ENCODE measurements at places on chromosomes 3 and 15.

DNA sequence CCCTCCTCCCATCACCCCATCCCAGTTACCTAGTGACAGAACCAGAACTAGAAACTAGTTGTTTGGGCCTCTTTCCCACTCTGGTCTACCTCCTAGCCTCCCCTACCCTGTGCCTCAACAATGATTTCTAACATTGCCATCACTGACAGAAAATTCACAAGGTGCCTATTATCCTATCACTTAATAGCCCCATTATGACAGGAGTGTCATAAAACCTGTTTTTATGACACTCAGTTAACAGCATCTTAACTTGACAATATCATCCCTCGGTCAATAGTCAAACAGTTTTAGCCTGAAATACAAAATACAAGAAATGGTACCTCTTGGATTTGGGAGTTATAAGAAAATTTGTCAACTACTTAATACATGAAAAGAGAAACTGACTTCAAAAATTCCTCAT lies 46.5 kb downstream of the ULK4 start:
- no peak for DNase-seq

DNA sequence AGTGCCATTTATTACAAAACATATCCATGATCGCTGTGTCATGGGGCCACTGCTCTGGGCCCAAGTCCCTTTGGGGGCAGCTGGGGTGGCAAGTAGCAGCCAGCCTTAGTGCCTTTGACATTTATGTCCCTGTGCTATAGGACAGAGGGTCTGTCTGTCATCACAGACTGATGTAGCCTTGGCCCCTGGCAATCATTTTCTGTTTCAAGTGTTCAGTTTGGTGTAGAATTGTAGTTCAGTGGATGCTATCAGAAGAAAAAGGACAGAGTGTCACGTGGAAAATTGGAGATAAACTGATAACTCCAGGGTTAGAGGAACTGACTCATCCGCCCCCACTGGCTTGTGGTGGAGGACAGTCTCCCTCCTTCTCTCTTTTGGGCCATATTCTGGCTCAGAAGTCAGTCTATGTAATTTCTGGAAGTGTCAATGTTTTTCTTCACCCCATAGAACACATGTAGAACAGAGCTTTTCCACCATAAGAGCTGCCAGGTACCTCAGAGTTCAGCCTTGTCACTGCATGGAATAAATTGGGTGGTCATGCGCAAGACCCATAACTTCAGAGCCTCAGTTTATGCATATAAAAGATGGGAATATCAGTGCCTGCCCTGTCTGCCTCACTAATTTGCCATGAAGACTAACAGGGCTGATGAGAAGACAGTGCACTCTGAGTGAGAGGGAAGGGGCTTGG lies 4.5 kb upstream of the MRPS22 start:
- DNase-seq: peak; percentile 22

DNA sequence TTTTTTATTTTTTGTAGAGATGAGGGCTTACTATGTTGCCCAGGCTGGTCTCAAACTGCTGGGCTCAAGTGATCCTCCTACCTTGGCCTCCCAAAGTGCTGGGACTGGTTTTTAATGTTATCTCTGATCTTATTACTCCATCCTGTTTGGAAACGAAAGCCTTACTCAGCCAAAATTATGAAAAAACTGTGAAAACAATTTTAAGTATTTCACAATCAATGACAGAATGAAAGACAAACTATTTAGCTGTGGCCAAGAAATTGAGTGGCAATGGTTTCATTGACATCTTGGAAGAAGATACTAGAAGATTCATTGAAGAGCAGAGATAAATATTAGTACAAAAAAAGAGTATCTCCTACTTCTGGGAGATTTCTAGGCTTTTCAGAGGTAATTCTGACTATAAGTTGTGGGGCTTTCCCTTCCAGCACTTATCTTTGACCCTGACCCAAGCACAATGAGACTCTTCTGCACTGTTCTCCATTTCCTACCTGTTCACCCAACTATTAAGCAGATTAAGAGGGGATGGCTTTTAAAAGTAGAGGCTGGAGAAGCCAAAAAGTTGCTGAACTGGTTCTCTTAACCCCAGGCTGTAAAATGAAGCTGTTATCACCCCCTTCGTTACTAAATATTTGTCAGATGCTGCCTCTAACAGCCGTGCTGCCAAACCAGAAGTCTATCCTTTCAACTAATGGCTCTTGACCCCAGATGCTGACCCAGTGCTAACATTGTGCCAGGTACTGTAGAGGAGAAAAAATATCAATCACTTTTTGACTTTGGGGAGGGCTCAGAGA lies 14.2 kb upstream of the SLC25A36 start:
- DNase-seq: no peak

GRCh38 chr3:194300382-194300758 lies 50.8 kb downstream of the CPN2 start:
- no peak for DNase-seq

- no peak for DNase-seq
These were observed 779.4 kb downstream of the TUSC7 start for GRCh38 chr3:117488983-117489382.

DNA sequence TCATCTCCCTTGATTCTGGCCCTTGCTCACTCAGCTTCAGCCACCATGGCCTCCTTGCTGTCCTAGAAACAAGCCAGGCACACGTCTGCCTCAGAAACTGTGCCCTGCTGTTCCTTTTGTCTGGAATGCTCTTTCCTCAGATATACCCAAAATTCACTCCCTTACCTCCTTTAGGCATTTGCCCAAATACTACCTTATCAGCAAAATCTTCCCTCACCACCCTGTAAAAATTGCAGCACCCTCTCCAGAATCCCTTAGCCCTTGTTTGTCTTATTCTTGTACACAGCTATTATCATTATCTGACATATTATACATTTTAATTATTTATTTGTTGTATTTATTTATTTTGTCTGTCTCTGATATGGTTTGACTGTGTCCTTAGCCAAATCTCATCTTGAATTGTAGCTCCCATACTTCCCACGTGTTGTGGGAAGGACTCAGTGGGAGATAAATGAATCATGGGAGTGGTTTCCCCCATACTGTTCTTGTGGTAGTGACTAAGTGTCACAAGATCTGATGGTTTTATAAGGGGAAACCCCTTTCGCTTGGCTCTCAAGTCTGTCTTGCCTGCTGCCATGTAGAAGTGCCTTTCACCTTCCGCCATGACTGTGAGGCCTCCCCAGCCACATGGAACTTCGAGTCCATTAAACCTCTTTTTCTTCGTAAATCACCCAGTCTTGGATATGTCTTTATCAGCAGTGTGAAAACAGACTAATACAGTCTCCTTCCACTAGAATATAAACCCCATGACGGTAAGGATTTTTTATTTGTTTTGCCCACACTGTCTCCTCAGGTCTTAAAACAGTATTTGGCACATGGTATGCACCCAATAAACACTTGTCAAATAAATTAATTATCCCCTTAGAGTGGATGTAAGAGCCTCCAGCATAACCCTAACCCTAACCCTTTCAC lies 60.0 kb upstream of the STT3B start:
- peak; percentile 5 for DNase-seq

- DNase-seq: no peak
These were observed 6.0 kb upstream of the PLXNA1 start for GRCh38 chr3:126976906-126977305.

- no peak for DNase-seq
These were observed 19.7 kb upstream of the LMOD3 start for GRCh38 chr3:69142090-69142489.

GRCh38 chr3:4786431-4786830 lies 192.8 kb upstream of the BHLHE40 start:
- DNase-seq: no peak

Data from stimulated activated CD8-positive, alpha-beta memory T cell treated with anti-CD3 and anti-CD28 coated beads, Interleukin-15, amount 100 ng/mL, for 48 hours (primary cell).